ENCODE measurements at places on chromosomes 11 and 22.

DNA sequence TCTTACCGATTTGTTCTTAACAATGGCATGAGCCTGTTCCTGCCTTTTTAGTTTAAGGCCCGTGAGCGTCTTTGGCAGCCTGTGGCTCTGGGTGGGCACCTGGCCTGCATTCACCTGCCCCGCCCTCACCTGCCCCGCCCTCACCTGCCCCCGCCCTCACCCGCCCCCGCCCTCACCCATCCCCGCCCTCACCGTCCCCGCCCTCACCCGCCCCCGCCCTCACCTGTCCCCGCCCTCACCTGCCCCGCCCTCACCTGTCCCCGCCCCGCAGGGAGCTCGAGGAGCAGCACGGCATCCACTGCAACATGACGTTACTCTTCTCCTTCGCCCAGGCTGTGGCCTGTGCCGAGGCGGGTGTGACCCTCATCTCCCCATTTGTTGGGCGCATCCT, 14.2 kb downstream of the GATD1 start:
- no peak for DNase-seq

DNA sequence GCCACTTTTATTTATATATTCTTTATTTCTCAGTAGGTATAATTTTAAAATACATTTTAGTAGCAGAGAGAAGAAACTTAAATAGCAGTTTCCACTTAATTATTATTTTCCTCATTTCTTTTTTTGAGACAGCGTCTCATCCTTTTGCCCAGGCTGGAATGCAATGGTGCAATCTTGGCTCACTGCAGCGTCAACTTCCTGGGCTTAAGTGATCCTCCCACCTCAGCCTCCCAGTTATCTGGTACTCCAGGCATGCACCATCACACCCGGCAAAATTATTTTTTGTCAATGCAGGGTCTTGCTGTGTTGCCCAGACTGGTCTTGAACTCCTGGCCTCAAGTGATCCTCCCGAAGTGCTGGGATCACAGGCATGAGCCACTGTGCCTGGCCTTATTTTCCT, 38.3 kb downstream of the ATG13 start:
- DNase-seq, result peak; percentile 66

DNA sequence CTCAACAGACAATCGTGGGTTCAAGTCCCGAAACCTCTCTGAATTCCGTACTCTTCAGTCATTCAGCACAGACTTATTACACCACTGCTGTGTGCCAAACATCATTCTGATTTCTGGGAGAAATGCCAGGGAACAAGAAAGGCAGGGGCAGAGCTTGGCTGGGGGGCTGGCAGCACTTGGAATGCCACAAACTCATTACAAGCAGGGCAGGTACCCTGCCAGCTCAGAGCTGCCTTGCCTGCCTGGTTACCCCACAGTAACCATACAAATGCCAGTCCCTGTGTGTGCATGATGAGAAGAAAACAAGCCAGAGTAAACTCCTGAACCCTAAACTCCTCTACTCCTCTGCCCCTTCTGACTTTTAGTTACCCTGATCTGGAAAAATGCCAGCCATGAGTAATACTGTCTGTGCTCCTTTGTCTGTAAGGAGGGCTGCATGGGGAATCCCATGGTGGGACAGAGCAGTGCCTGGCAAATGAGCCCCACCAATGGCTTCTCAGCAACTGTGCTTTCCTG, 6.9 kb upstream of the RAD9A start:
- peak; percentile 54 for DNase-seq

DNA sequence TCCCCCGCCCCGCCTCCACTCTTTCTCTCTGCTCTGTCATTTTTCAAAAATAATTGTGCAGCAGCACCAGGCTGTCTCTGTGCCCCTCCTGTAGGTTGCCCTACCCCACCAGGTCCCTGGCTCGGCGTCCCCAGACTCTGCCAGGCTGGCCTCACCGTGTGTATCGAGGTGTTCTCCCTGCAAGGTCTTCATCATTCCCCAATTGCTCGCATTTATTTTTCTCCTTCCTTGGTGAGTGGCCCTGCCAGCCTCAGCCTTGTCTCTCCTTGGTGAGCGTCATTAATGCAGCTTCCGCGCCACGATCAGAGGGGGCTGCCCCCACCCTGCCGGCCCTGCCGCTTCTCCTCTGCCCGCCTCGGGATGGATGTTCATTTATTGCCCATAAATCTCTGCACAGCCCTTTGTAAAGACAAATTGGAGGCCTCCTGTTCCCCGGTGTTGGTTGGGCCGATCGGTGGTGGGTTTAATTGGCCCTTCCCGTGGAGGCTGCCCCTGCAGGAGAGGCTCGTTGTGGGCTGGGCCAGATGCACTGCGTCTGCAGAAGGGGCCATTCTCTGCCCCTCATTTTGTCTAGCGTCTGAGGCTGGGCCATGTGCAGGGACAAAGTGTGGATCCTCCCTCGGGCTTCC, 33.2 kb downstream of the RTN4R start:
- DNase-seq, result no peak

- DNase-seq, result peak; percentile 29
These were observed 75.2 kb downstream of the DHCR7 start for GRCh38 chr11:71372693-71373657.

- DNase-seq, result no peak
These were observed 95.0 kb downstream of the AMOTL1 start for GRCh38 chr11:94862926-94863880.

DNA sequence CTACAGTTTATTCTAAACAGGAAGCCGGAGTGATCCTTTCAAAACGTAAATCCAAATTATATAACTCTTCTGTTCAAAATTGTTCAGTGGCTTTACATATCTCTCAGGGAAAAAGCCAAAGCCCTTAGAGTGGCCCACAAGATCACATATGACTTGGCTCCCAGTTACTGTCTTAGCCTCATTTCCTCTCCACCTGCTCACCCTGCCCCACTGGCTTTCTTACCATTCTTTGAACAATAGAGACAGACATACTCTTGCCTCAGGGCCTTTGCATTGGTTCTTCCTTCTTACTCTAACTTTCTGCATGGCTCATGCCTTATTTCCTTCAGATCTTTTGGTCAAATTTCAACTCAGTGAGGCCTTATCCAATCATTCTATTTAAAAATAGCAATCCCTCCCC, 52.1 kb downstream of the STIM1 start:
- no peak for DNase-seq

DNA sequence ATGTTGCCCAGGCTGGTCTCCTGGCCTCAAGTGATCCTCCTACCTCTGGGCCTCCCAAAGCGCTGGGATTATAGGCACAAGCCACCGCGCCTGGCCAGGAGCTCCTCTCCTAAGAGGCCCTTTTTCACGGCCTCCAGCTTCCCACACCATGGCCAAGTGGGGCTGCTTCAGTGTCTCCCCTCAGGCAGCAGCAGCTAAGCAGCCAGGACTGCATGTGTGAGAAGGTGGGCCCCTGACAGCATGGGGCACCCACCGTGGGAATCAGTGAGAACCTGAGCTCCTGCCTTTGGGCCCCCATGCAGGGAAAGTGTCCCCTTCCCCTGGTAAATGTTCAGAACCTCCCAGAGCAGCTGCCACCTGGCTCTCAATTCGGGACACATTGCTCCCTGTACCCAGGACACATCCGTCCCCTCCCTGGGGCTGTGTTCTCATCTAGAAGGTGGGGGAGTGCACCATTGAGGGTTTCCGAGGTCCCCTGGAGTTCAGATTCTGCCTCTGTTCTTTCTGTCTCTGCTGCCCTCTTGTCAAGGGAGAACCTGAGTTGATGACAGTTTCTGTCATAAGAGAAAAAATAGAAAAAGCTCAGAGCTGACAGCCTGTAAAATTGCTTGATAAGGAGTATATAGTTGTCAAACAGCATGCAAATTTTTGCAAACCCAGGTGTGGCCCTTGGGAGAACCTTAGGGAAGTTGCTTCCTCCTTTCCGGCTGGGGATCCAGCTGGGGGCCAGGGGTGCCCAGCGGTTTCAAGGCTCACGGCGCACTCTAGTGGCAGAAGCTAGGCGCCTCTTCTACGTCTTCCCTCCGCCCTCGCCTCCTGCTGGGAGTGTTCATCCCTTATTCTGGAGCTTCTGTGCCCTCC, 29.7 kb downstream of the FAM83F start:
- DNase-seq, result peak; percentile 66

- no peak for DNase-seq
These were observed 664 bp downstream of the PTGDR2 start for GRCh38 chr11:60854847-60855725.

DNA sequence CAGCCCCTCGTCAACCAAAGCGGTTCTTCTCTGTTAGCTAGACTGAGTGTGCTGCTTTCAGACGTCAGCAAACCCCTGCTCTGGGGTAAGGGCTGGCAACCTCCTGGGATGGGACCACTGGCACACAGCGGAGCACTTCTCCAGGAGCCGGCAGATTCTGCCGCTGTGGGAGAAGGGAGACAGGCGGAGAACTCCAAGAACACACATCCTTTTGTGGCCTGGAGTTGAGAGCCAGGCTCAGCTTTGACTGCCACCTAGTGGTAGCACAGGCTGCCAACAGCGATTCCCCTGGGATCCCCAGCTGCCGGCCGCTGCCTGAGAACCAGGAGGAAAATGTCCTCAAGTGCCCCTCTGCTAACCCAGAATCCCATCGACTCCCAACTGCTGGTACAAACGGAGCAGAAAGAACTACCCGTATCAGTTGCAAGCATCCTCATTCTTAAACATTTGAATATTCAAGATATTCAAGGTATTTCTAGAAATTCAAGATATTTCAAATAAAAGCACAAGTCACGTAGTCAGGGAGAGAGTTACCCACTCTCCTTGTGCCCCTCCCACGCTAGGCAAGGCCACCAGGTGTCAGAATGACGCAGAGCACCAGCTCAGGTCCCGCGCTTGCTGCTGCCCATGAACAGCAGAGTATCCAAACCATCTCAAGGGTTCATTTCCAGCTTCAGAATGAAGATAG, 4.9 kb downstream of the LTO1 start:
- peak; percentile 92 for DNase-seq

GRCh38 chr11:130617001-130617400, 168.6 kb downstream of the ADAMTS15 start:
- DNase-seq, result no peak

GRCh38 chr11:122097419-122098001, 18.5 kb downstream of the BLID start:
- peak; percentile 71 for DNase-seq

DNA sequence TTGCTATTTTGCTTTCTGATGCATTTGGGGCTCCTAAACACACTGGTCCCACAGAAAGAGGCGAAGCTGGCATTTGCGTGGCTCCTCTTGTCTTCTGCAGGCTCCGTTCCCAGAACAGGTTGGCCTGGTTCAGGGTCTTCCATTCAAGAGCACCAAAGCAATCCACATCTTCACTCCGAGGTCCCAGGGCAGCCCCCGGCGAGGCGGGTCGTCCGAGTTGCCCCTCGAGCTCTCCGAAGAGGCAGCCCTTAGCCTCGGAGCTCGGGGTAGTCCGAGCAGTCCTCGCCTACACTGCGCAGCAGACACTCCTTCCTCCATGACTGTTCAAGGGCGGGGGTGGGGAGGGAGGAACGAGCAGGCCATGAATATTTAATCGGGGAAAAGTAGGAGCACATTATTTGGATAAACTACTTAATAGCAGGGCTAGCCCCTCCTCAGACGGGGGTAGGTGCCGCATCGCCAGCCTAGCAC, 321.3 kb downstream of the BLID start:
- DNase-seq, result no peak

DNA sequence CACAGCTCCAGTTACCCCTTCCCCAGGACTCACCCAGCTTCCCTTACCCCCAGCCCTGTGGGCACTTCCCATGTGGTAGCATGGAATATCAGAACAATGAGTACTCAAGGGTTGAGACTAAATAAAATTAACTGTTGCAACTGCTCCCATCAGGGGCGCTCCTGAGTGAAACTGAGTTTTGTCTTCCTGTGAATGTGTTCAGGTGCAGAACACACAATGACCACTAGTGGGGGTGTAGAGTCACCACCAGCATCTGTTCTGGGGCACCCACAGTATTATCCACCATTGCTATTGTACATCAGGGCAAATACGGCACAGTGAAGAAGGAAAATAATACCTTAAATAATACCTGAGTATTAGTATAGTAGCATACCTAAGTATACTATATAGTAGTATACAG, 689.7 kb downstream of the TBC1D22A start:
- DNase-seq, result no peak

DNA sequence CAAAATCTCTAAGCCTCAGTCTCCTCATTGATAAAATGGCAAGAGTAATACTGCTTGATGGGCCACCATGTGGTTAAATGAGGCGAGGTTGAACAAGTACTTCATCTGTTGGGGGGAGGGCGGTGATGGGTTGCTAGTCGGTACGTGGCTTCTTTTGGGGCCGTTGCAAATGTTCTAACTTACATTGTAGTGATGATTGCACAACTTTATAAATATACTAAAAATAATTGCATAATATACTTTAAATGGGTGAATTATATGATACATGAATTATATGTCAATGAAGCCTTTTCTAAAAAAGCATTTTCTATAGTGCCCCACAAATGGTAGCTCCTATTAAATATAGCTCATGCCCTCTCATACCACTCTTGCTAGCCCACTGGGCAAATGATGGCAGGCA, 6.5 kb downstream of the MS4A8 start:
- no peak for DNase-seq

- peak; percentile 43 for DNase-seq
These were observed 22.0 kb downstream of the COA4 start for GRCh38 chr11:73854680-73855079.

DNA sequence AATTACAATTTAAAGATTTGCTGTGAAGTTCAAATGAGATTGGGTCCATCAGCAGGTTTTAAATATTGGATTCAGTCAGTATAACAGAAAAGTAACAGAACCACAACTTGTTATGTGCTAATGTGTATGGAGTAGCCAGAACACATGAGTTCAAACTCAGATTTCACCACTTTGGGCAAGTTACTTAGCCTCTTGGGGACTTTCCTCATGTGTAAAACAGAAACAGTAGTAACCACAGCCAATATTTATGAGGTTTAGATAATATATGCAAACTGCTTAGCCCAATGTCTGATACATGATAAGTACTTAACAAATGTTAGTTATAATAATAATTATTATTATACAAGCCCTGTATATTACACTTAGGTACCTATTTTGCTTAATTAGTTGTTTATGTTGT, 21.8 kb upstream of the SLC5A12 start:
- DNase-seq, result no peak

- DNase-seq, result peak; percentile 88
These were observed 48.0 kb upstream of the CLPB start for GRCh38 chr11:72482211-72482812.

- DNase-seq, result no peak
These were observed 37.4 kb downstream of the MYO18B start for GRCh38 chr22:25779426-25779825.

- DNase-seq, result no peak
These were observed 4.7 kb upstream of the PARVB start for GRCh38 chr22:44019416-44019815.

GRCh38 chr11:12259956-12260355, 117.4 kb upstream of the PARVA start:
- DNase-seq, result no peak
